ENCODE measurements at places on chromosomes 7 and 10.

GRCh38 chr7:835485-836401 is 3.5 kb downstream of the SUN1 start:
- DNase-seq: no peak

GRCh38 chr10:50542871-50543270 is 80.9 kb downstream of the SGMS1 start:
- DNase-seq: no peak

DNA sequence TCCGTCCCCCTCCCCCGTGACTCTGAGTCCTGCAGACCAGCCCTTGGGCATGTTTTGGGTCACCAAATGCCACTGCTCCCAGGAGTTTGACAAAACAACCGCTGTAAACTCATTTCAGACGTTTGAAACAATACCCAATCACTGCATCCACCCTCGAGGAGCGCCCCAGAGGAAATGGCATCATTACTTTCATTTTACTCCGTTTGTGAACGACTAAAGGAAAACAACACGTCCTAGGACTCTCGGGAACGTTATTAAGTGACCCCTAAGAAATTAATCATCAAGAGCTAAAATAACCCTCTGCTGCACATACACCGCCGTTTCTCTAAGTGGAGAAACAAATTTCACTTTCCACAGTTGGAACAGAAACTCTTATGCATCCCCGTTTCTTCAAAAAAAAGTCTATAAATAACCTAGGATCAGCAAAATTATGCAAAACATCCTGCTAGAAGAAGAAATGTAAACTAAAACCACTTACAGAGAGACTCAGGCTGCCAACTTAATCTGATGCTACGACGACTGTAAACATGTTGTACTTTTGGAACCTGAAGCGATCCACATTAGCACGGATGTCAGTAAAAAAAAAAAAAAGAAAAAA is 109.9 kb upstream of the EFCAB10 start:
- no peak for DNase-seq

DNA sequence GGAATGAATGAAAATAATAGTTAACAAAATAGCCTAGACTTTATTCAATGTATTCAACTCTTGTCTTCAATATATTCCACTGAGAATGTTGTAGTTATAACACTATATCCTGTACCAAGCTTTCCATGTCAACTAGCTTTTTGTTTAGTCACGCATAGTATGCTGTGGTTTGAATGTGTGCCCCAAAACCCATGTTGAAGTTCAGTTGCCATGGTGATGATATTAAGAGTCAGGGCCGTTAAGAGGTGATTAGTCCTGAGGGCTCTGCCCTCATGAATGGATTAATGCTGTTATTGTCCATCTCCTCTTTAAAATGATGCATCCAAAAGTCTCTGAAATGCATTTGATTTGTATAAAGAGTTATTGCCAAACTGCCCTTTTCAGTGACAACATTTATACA is 887.6 kb downstream of the NRG3 start:
- DNase-seq: no peak

DNA sequence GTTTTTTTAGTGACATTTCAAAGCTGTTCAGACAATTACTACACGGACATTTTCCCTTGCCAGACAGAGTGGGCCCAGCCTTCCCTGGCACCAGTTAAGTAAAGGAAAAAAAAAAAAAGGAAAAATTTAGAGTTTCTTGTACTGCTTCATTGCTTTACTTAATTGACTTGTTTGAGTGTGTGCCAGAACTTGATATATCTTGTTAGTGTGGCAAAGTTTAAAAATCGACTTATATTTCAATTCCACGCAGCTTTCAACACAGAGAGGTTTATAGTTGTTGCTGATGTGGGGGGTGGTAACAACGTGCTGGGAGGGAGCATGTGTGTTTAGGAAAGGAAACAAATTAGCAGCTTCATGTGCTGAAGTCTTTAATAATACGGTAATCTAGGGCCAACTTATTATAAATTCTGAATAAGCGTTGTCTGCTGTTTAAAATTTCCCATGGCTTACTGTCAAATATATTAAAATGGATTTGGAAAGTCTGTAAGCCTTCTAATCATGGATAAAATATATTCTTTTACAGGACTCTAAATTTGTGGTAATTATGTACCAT is 1104.6 kb downstream of the SORCS3 start:
- no peak for DNase-seq

GRCh38 chr7:25068502-25069213 is 56.4 kb downstream of the CYCS start:
- no peak for DNase-seq

- no peak for DNase-seq
Measured at GRCh38 chr10:48520594-48520993, 84.3 kb downstream of the ARHGAP22 start.

DNA sequence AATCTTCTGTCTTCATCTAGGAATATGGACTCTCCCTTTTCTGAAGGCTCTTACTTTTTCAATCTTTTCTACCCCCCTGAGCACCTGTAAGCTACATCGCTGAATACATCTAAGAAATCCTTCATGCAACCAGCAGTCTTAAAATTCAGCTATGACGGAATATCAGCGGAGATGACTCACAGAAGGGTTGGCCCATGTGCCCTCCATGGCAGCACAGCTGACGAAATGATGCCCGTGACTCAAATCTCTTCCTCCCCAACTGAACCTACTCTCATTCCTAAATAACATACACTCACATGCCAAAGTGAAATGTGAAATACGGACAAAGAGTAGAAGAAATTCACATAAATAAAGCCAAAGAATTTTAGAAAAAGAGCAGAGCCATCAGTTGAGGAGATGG is 30.3 kb upstream of the NCAPG2 start:
- DNase-seq: no peak

- DNase-seq: peak; percentile 17
Measured at GRCh38 chr10:13440185-13441061, 88.4 kb downstream of the BEND7 start.
